Stimulated activated CD8-positive, alpha-beta memory T cell treated with anti-CD3 and anti-CD28 coated beads, Interleukin-4, amount 100 ng/mL, for 1 hour (primary cell): ENCODE measurements at places on chromosomes 13 and 19.

DNA sequence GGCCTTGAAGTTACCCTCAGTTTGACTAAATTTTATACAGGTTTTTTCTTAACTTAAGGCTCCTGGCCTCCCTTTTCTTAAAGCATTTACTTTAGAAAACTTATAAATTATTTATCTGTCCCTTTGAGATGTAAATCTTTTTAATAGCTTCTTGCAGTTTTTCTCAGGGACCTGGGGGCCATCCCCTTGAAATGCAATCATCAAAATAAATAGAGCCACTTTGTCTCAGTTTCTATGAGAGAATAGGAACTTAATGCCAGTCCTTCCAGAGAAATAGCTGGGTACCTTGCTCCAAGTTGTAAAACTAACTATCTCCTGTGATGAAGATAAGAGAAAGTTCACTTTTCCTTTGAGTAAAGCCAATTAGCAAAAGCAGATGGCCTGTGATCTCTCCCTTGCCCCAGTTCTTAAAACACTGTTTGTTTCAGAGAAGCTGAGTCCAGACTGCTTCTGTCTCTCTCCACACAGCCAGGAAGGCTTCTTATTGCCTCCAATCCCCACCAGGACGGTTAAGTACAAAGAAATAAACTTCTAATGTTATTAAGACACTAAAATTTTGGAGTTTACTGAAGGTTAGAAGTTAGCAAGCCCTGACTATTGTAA, 913.1 kb downstream of the OLFM4 start:
- DNase-seq = no peak

- DNase-seq = no peak
These were observed 209.7 kb downstream of the SPRY2 start for GRCh38 chr13:80131204-80131603.

DNA sequence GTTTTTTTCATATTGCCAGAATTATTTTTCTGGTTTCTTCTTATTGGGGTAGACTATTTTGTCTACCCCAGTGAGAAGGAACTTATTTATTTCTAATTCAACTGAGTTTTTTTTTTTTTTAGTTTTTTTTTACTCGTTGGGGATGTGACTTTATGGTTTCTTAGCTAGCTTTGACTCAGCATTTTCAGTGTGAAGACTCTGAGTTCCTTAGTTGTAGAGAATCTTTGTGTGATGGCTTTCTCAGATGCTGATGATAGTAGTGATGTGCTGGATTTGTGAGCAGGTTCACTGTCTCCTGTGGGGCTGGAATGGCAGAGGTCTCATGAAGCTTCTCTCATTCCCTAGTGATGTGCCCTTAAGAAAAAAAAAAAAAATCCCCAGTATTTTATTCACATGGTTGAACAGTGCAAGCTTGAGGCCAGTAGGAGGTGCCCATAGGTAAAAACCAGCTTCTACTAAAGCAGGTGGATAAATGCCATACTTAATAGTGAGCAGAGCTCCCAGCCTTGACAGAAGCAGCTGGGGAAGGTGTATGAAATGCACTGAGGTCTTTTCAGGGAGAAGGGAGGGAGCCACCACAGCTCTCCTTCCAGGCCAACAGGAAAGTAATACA, 106.2 kb upstream of the KLF5 start:
- DNase-seq = no peak

DNA sequence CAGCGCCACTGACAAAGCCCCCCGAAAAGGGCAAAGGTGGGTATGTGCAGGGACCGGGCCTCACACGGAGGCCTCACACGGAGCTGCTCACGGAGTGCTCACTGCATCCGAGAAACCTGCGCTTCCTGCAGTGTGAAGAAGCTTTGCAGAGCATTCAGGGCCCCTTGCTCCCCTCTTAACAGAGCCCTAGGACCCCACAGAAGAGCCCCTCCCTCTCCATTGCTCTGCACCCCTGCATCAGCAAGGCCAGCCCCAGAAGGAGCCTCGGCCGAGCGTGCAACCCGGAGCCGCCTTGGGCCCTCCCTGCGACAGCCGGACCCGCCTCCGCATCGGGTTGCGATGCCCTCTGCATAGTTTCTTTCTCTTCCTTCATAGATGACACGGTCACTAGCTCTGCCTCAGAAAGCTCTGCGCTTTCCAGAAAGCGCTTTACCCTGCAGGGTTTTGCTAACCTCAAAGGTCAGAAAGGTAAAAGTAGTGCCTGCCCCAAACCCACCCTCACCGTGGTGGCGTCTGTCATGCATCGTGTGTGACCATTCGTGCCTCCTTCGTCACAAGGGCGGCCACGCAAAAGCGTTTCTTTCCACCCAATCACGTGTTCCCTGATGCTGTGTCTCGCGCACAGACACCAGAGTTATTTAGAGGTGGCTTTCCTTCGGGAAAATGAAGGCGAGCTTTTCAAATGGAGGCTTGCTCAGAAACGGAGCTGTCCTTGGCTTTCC, 15.7 kb upstream of the F7 start:
- no peak for DNase-seq

- peak; percentile 75 for DNase-seq
These were observed at the start of gene GMIP for GRCh38 chr19:19643158-19644053. GMIP (minus strand) TSS chr19:19643657; CDS start chr19:19643529, 128 bp downstream.

DNA sequence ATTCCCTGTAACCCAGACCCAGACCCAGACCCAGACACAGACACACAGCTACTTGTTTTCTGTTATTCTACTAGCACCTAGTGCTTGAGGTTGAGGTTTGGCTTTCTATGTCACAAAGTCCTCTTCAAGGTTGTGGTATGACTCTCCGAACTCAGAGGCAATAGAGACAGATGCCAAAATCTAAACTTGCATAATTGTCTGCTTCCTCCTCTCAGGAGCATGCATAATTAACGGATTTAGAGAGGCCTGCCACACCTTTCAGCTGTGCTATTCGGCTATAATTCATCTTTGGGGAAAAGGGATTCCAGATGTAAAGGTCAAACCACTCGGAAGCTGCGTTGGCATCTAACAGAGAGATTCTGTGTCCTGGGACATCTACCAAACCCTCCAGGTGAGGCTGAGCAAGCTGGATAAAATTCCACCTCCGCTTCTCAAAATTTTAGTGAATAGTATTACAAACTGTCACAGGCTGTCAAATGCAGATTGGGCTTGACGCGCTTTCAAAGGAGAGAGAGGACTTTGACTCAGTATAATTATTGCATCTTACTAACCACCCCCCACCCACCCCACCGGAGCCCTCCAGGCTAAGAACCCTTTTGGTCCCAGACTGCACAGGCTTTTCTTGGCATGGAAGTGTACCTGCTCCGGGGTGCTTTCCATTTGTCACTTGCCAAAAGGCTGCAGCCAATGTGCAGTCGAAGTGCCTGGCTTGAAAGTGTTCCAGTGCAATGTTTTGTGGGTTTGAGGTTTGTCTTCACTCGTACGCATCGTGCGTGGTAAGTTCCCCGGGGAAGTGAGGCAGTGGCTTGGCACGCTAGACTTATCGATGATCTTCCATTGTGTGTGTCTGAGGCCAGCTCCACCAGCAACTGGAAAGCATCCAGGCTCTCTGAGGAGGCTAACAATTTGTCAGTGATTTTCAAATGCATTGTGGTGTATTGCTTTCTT, 194.1 kb downstream of the TDRD3 start:
- DNase-seq = no peak

GRCh38 chr13:98397221-98397620, 179.7 kb downstream of the STK24 start:
- DNase-seq = no peak

- DNase-seq = no peak
These were observed 7.6 kb upstream of the KANK2 start for GRCh38 chr19:11204943-11205349.
